ENCODE measurements at places on chromosomes 6 and 20.

GRCh38 chr20:44542890-44543289 lies 21.0 kb upstream of the SERINC3 start:
- no peak for DNase-seq

GRCh38 chr6:5085648-5086293 lies 630 bp downstream of the PPP1R3G start:
- DNase-seq: peak; percentile 7

DNA sequence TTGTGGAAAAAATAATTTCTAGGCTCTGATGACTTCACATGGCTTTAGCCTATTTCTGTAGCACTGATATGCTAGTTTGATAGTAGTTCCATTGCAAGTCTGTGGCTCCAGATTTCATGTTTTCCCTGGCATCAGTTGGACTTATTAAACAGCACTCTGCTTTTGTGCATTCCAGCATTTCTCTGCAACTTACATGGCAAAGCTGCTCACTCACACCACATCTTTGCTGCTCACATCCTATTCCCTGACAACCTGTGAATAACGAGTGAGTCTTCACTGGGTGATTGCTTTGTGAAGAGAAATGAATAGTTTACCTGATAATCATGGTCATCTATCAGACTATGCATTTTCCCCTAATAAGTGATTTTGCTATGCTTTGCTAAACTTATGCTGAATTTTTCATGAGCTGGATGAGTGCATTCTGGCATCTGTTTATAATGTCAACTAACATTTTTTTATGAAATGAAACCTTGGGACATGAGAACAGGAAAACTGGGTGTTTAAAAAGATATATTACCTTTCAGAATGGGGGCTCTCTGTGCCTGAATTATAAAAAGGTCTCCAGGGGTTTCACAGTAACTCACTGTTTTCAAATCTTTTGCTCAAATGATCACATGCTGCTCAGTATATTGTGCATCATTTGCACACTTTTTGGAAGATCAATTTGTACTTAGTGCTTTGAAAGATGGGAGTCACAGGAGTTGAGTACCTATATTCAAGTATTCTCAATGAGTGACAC lies 301.8 kb downstream of the TBC1D32 start:
- DNase-seq: no peak

DNA sequence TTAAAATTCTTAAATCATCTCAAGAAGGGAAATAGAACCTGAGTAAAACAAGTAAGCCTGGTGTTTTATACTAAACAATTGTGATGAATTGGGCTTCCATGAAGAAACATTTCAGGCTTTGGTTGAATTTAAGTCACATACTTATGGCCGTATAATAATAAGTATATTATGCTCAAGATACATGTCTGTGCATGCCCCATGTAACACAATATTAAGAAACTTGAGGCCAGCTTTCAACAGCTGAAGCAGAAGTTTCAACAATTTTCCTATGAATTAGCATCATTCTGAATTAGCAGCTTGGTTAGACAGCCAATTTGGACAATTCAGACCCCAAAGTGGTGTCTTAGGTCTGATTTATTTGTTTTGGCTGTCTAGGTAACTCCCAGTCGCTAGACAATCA lies 243.7 kb downstream of the MYLK4 start:
- no peak for DNase-seq

DNA sequence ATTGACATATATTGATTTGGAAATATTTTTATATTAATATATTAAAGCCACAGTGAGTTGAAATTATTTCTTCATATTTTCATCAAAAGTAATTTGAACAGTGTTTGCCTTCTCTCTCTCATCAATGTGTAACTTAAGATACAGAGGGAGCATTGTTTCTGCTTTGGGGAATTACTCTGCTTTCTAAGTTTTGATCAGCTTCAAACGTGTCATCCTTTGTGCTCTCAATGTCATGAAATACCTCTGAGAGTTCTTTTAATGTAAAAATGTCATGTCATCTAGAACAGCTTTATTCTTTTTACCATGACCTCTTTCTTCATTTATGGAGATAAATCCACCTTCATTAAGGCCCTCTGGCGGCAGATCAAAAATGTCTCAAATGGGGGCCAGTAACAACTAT lies 259.4 kb upstream of the STXBP5 start:
- DNase-seq: no peak

GRCh38 chr6:158619922-158620801 lies 24.4 kb downstream of the DYNLT1 start:
- DNase-seq: no peak

- no peak for DNase-seq
Observed at GRCh38 chr6:99026135-99026534, 78.4 kb upstream of the FBXL4 start.

- no peak for DNase-seq
Observed at GRCh38 chr6:80209430-80209829, 103.0 kb downstream of the BCKDHB start.

DNA sequence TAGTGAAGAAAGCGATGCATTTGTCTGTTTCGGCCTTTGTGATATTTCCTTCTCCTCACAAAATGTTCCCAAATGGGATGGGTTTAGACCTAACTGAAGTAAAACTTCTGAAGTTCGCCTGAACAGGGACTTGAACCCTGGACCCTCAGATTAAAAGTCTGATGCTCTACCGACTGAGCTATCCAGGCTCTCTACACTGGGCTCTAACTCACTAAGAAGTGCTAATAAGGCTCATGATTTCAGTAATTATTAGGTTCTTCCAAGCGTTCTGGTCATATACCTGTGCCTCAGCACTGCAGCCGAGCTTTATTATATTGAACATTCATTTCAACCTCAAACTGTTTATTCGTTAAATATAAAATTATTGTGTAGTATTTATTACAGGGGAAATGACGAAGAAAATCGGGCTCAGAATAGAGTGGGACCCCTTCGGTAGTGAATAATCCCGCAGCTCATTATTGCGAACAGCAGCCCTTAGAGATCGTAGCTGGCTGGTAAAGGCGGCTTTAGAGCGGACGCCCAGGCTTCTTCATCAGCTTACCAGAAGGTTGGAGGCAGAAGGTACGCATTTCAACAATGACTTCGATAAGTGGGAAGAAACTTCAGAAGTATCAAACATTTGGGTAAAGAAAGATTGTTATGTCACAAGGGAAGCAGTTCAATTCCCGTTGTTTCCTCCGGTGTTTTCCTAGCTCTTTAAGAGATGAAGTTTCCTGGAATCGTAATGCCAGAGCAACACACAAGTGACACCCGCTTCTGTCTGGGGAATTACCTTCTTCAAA lies 119.0 kb upstream of the ZNF184 start:
- no peak for DNase-seq

GRCh38 chr6:1856381-1856780 lies 246.7 kb downstream of the FOXC1 start:
- DNase-seq: peak; percentile 72

GRCh38 chr6:38861926-38862401 lies 146.9 kb downstream of the DNAH8 start:
- DNase-seq: peak; percentile 98

- DNase-seq: no peak
Observed at GRCh38 chr6:132072271-132072670, 121.1 kb upstream of the CCN2 start.

DNA sequence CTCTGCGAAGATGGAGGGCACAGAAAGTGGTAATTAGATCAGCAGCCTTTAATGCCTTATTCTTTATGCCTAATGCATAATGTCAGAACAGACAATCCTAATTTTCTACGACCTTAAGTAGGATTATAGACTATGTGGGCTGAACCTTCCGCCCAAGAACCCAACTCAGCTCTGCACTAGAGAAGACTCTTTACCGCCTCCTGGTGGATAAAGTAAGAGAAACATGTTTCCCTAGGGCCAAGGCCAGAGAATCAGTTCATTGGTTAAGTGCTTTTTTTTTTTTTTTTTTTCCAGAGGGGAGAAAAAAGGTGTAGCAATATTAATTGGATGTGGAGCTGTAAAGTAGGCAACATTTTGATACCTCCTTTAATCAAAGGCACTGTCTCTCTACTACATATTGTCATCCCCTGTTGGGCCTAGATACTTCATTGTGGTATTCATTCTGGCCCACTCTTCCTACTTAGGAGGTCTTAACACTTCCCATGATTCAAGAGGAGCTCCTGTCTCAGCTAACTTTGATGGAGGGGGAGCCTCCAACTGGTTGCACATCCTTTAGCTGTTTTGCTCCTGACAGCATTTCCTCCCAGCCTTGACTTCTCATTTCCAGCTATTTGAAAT lies 124.9 kb upstream of the NRN1 start:
- DNase-seq: no peak

DNA sequence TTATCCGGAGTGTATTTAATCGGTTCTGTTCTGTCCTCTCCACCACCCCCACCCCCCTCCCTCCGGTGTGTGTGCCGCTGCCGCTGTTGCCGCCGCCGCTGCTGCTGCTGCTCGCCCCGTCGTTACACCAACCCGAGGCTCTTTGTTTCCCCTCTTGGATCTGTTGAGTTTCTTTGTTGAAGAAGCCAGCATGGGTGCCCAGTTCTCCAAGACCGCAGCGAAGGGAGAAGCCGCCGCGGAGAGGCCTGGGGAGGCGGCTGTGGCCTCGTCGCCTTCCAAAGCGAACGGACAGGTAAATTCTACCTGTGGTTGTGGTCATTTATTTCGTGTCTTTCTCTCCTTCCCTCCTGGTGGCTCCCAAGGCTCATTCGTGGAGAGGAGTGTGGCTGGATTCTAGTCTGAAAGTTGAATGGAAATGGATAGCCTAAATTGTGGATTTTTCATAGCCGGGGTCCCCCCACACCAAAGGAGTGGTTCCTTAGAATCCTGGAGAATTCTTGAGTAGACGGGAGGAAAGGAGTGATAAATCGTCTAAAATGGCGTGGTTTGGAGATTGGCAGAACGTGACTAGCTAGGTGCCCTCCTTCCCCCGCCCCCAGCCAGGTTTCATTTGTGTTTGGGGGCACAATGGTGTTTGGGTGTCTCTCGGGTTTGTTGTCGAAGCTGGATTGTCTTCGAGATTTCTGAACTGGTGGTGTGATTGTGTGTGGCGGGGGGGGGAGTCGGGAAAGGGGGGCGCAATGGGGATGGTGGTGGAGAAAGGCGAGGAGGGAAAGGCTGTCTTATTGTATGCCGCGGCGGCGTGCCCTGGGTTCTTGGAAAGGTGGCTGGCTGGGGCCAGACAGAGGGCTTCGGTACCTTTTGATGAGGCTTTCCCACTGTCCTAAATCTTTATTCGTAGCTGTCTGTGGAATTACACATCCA lies 673 bp downstream of the MARCKS start:
- DNase-seq: peak; percentile 54

GRCh38 chr6:150119173-150119572 lies 23.7 kb upstream of the PPP1R14C start:
- no peak for DNase-seq
